ENCODE measurements at places on chromosomes 2 and 18.

GRCh38 chr2:140627136-140627535 lies 1503.7 kb downstream of the LRP1B start:
- no peak for DNase-seq

- DNase-seq: no peak
These were observed 251.4 kb downstream of the GLI2 start for GRCh38 chr2:120986898-120987650.

DNA sequence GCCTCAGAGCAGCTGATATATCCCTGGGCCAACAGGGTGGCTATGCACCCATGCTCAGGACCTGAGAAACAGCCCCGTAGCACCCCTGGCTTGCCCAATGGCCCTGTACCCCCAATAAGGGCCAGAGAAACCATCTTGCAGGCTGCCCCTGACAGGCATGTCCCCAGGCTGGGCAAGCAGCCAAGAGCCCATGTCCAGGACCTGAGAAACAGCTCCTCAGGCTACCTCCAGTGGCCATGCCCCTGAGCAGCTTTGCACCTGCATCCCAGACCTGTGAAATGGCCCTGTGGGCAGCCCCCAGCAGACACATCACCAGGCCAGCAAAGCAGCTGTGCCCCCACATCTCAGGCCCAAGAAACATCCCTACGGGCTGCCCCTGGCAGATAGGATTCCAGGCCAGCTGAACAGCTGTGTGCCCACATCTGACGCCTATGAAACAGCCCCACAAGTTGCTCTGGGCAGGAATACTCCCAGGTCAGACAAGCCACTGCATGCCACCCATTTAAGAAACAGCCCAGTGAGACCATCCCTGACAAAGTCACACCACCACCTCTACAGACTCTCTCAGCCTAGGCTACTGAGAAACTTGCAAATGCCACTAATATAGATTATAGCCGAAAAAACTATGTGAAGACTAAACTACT lies 84.1 kb downstream of the TMEM237 start:
- DNase-seq: no peak

GRCh38 chr2:202203348-202203747 lies 35.0 kb downstream of the SUMO1 start:
- no peak for DNase-seq

DNA sequence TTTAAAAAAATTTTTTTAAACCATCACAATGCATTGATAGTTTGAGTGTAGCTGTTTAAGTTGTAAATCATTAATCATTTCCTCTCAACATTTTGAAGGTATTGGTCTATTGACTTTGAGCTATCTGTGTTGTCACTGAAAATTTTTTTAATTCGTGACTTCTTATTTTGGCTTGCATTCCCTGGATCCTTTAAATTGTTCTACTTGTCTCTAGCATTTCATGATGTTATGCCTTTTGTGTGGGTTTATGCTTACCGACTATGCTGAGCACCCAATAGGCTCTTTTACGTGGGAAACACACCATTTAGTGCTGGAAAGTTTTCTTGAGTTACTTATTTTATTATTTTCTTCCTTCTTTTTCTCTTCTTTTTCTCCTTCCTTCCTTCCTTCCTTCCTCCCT lies 31.2 kb upstream of the NXPH2 start:
- DNase-seq: no peak

DNA sequence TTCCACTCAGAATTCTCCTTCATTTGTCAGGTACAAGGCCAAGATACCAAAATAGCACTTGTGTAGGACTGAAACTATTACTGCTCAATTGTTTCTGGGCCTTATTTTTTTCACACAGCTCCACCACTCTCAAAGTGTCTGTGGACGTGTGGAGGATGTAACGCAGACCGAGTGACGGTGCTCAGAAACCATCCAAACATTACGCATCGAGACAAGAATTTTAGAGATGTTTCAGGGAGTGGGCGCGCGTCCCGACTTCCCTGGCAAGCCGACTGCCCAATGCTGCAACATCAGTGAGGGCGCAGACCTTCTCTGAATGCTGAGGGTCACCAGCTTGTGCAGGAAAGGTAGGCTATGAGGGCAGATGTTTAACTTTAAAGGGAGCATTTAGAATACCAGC lies 108.4 kb downstream of the GATA6 start:
- DNase-seq: no peak

GRCh38 chr2:209398463-209398862 lies 25.4 kb upstream of the MAP2 start:
- no peak for DNase-seq

DNA sequence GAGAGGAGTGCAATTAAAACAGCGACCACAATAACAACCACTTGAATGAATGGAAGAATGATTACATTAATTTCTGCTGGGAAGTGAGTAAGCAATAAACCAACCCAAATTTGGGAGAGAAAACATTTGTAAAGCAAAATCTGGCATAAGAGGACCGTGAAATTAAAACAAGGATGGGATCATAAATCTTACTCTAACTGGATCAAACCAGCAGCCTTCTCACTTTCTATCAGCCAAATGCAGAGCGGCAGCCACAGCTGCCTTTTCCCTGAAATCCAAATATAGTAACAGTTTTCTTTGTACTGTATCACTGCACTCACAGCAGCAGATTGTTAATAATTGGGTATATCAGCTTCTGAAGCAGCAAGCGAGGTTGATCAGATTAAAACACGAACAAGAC lies 245.2 kb upstream of the REG3G start:
- DNase-seq: no peak

- no peak for DNase-seq
These were observed 5.8 kb upstream of the DGUOK start for GRCh38 chr2:73920577-73921545.

GRCh38 chr18:63224630-63225029 lies 94.9 kb downstream of the BCL2 start:
- no peak for DNase-seq

DNA sequence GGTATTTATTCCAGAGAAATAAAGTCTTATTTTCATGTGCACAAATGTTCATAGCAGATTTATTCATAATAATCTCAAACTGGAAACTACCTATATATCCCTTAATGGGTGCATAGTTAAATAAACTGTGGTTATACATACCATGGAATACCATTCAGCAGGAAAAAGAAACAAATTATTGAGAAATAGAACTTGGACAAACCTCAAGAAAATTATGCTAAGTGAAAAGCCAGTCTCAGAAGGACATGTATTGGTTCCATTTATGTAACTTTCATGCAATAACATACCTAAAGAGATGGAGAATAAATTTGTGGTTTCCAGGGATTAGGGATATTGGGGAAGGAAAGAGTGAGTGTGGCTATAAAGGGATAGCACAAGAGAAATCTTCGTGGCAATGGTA lies 452.6 kb downstream of the SETBP1 start:
- DNase-seq: no peak

DNA sequence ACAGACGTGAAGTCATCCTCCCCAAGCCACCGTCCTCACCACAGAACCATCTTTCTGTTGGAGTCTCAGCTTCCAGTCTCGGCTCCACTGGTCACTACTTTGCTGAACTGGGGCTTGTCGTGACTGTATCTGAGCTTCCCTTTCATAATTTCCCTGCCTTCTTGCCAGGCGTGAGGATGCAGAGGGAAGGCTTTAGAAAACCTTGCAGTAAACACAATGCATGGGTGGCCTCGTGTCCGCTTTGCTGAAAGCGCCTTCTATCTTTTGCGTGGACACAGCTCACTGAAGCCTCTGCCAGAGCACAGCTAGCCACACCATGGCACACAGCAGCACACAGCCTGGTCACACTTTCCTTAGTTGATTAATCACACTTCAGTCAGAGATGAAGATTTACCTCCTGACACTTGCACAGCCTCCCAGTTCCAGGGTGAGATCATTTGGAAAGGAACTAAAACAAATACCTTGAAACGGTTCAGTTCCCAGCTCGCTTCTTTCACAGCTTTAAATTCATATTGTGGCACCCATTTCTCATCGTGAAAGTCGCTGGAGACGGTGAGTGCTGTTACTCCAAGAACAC lies 2.8 kb upstream of the GPR45 start:
- no peak for DNase-seq

DNA sequence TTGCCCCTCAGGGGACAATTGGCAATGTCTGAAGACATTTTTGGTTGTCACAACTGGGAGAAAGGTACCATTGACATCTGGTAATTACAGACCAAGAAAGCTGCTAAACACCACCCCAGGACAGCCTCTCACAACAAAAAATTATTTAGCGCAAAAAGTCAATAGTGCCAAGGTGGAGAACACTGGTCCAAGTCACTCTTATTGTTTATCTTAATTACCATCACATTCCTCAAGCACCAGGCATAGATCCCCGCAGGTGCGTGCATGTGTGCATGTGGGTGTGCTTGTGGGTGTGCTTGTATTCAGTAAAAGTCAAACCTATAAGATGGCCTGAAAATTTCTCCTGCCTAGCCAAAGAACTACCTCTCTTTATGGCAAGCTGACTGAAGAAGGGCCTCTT lies 74.9 kb upstream of the WDR75 start:
- no peak for DNase-seq

GRCh38 chr18:9174302-9174701 lies 37.7 kb downstream of the ANKRD12 start:
- DNase-seq: no peak

- no peak for DNase-seq
These were observed 17.2 kb downstream of the RALB start for GRCh38 chr2:120269816-120270215.

GRCh38 chr2:238851761-238852160 lies 3.9 kb downstream of the TWIST2 start:
- DNase-seq: no peak

GRCh38 chr2:127891811-127892210 lies 6.1 kb upstream of the AMMECR1L start:
- DNase-seq: no peak

DNA sequence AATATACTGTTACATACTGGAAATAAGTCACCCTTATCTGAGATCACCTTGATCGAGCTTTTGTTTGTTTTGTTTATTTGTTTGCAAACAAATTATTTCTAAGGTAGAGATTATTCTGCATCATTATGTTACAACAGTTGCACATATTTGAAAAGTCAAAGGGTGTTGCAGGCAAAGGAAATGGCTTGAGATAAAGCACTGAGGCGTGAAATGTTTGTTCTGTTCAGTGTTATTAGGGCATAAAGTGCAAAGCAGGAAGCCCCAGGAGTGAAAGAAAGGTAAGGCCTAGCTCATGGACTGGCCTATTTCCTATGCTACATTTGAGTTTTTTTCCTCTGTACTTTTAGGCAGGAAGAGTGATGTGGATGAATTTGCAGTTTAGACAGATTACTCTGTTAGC lies 1815.6 kb upstream of the LRRTM1 start:
- no peak for DNase-seq

DNA sequence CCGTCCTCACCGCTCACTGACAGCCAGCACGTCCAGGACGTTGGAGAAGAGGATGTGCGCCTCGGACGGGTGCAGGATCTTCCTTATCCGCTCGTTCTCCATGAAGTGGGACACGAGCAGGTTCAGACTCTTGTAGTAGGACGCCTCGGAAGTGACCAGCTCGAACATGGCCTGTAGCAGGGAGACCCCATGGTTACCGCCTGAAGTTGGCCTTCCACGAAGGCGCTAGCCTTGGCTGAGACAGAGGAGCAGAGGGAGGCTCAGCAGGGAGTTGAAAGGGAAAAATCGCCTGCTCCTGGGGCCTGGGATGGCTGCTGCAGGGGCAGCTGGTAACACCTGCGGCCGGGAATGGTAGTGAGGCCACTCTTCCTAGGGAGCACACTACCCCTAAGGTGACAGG lies 24.7 kb downstream of the SNORC start:
- DNase-seq: no peak

DNA sequence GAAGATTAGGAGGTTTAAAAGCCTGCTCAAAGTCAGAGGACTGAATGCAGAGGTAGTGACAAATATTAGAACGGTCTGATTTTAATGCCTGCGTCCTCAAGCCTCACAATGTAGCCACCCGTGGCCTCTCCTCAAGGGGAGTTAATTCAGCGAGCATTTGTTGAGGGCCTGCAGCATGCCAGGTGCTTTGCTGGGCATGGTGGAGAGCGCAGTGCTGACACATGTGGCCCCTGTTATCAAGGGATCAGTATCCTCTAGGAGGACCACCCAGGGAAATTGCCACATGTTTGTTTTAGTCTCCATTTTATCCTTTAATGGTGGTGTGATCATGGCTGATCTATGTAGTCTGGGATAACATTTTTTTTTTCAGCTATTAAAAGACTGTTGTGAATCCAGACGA lies 19.2 kb downstream of the PMAIP1 start:
- no peak for DNase-seq
